GM12891 (cell line): ENCODE measurements at places on chromosomes 4 and X.

- no peak for DNase-seq
Observed at GRCh38 chr4:76087007-76087769, 12.7 kb downstream of the ART3 start.

- peak; percentile 11 for DNase-seq
Observed at GRCh38 chr4:174591243-174592021, 69.1 kb upstream of the HPGD start.

DNA sequence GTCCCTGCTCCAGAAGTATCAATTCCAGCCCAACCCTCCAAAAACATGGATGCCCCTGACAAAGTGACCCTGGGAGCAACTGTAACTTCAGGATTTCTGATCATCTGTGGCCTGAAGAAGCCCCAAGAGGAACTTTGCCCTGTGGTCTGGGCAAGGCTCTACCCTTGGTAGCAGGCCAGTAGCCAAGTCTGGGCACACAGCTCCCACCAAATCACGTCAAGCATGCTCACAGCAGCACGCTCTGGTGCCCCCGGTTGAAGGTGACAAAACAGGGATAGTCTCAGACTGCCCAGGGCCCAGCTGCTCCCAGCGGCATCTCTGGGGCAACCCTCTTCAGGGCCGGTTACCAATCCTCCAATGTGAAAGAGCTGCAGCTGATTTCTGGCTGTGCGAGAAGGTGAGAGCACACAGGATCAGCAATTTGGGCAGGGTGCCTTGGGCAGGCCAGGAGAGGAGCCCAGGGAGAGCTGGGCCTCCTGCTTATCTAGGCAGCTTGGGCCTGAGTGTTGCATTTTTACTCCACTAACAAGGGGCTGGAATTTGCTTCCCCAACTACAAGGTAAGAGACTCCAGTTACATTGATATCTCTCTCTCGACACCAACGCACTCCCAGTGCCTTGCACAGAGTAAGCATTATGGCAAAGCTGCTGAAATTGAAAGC is 418.1 kb downstream of the BCOR start:
- no peak for DNase-seq

DNA sequence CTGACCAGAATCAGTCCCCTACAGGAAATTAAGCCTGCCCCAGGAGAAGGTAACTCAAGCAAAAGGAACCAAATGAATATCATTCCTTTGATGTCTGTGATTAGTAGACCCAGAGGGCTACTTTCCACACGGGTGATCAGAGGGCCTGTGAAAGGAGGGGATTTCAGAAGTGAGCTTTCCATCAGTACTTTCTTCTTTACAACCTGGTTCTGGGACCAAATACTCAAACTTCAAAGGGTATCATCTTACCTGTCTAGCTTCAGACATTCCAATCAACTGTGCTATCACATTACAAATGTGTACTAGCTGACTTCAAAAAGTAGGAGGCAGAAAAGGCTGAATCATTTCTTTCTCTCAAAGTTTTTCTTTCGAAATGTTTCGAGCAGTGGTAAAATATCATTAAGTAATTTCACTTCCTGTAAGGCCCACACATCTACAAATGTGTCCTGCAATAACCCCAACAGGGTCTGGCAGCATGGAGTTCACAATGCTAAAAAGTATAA is 23.9 kb downstream of the ACSL4 start:
- no peak for DNase-seq

- no peak for DNase-seq
Observed at GRCh38 chrX:57137501-57137900, 304 bp upstream of the SPIN2A start.
